Stimulated activated CD4-positive, alpha-beta T cell treated with anti-CD3 and anti-CD28 coated beads, Interleukin-1b, Interleukin-23, amount 100 ng/mL, for 1 hour (primary cell): ENCODE measurements at places on chromosomes 12 and 14.

DNA sequence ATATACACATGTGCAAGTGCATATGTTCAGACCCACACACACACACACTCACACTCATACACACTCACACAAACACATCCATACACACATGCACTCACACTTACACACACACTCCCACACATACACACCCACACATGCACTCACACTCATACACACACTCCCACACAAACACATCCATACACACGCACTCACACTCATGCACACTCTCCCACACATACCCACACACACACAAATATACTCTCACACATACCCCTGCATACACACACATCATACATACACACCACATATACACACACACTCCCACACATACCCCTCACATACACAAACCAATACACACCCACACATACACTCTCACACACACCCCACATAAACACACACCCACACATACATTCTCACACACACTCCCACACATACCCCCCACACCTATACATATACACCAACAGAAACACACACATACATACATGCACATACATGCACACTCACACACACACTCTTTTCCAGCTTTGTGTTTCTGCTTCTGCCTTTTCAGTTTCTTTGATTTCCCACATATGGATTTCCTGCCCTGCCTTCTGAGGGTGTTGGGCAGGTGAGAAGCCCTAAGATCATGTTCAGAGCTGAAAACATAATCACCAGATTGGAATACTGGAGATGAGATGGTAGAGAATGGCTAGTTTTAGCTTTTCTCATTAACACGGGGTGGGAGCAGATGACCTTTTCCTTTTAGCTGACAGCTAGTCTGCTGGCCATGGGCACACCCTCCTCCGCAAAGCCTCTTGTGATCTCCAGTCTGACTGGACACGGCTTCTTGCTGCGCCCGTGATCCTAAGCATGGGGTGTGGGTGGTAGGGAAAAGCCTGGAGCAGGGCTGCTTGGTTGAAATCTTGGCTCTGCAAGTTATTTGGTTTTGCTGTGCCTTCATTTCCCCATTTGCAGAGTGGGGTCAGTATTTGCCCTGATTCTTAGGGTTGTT, 214.0 kb downstream of the CHST11 start:
- DNase-seq: no peak

DNA sequence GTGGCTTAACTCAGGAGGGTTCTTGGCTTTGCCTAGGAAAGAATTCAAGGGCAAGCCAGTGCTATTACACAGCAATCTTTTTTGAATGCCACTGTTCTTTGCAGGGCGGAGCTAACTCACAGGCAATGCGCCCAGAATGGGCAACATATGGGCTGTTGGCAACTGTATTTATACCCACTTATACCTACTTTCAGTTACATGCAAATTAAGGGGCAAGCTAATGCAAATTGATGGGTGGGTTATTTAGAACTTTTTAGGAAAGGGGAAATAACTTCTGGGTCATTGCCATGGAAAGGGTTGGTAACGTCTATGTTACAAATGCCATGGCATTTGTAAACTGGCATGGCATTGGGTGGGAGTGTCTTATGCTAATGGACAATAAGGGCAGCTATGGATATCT, 85.4 kb downstream of the C12orf50 start:
- DNase-seq: no peak

- no peak for DNase-seq
Observed at GRCh38 chr12:105995961-105996431, 142.8 kb downstream of the NUAK1 start.

GRCh38 chr12:51025338-51025835, 797 bp downstream of the SLC11A2 start:
- no peak for DNase-seq

- DNase-seq: no peak
Observed at GRCh38 chr12:5440978-5441377, 9.1 kb downstream of the NTF3 start.

GRCh38 chr12:81500788-81501187, 258.4 kb downstream of the PPFIA2 start:
- DNase-seq: no peak

DNA sequence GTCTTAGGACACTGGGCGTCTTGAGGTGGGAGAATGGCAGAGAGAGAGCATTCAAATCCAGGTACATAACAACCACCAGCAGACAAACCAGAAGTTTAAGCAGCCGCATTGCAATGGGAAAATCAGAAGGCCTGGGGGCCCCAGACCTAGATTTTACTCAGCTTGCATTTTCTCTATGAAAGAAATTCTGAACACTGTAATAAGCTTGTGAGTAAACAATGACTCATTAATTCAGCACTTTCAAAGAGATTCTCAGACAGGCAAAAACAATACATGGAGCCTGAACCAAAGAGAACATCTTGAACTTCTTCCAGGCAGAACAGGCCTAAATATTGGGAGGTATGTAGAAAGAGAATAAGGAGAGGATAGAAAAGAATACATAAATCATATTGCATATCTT, 69.8 kb upstream of the IFNG-AS1 start:
- DNase-seq: no peak

DNA sequence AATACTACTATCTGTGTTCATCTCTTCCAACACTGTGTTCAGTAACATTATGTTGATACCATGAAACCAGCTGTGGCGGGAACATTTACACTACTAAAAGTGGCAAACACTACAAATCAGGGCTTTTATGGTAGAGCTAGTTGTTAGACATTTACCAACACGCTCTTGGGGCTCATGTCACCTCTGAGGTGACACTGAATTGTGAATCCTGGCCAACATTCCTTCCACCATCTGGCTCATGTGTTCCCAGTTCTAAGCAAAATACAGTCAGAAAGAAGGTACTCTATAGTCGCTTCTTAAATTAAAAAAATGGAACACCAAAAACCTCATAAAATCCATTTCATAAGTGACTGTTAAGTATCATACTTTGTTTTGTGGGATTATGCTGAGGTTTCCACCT, 436.6 kb downstream of the FUT8 start:
- no peak for DNase-seq

DNA sequence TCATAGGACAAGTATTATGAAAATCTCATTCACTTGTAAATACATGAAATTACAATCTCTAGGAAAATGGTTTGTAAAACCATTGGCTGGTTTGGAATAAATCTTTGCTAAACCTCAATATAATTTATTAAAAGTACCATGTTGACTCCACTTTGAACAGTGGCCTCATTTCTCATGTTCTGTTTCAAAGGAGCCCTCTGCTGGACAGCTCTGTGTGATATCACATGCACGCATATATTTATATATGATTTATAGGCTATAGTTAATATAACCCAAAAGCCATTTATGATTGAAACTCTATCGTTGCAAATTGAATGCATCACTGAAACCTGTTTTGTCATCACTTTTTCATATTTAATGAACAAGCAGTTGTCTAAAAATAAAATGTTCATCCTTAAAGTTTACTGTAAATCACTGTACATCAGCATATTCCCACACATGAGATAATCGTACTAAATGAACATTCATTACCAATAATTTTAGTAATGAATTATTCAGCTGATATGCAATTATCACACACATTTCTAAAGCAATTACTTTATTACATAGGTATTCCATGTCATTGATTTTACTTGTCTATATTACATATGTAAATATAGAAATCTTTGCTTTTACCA, 493.8 kb downstream of the NPAS3 start:
- DNase-seq: no peak

DNA sequence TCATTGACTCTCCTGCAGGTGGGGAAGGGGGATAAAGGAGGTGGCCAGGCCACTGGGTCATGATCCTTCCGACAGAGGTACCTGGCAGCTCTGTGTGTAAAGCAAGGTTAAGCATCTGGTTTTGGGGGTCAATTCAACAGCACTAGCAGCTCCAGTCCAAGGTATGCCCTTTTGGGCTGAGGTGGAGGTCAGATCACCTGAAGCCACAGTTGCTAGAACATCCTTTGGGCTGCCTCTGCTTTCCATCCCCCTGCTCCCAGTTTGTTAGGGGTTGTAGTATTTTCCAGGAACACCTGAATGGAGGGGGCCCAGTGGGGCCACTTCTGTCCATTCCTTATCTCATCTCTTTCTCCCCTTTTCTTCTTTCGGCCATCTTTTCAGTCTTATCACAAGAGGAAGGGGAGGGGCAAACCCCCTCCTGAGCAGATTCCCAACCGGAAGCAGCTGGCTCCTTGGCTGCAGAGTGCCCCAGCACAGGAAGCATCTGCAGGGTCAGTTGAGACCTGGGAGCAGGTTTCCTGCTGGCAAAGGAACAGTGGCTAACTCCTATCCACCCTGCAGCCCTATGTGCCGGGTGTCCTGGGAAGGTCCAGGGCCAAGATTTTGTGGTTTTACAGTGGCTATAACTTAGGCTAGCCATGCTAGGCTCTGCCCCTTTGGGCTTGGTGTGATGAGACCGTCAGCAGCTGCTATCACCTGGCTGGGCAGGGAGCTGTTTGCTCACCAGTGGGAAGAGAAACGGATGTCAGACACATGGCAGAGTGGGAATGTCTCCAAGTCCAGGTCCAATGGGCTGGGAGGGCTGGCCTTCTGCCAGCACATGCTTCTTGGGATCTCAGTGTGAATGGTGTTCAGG, 40.2 kb downstream of the SH2B3 start:
- DNase-seq: no peak

DNA sequence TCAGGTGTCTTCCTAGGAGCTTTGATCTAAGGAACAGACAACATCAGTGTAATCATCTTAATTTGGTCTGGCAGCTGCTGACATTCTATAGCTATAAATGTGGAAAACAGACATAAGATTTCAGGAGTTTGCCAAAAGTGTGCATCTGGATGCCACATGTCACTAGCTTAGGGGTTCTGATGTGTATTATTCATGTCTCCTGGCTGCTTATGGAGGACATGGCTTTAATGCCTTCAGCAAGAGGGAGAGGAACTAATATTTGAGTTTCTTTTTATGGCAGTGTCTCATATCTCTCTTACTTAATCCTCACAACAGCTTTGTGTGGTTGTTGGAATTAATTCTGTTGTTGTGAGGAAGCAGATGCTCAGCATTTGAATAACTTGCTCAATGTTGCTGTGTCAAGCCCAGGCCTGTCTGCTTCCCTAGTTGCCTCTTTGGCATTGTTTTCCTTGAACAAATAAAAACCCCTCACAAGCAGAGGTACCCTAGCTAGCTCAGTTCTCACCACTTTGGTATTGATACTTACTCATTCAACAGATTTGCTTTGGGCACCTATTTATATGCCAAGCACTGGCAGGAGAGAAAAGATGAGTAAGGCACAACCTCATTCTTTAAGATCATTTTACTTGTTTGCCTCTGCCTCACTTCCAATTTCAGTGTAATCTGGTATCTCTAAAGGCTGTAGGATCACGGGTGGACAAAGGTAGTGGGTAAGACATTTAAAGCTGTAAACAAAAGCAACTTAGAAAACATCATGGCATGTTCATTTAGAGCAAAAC, 39.8 kb upstream of the EID3 start:
- no peak for DNase-seq

DNA sequence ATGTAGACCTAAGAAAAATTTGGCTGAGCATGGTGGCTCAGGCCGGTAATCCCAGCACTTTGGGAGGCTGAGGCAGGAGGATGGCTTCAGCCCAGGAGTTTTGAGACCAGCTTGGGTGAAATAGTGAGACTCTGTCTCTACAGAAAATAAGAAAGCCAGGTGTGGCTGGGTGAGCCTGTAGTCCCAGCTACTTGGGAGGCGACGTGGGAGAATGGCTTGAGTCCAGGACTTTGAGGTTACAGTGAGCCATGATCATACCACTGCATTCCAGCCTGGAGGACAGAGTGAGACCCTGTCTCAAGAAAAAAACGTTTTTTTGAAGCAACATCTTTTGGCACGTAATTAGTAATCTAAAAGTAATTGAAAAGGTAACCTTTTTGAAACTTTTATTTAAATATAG, 70.9 kb downstream of the FERMT2 start:
- DNase-seq: no peak

DNA sequence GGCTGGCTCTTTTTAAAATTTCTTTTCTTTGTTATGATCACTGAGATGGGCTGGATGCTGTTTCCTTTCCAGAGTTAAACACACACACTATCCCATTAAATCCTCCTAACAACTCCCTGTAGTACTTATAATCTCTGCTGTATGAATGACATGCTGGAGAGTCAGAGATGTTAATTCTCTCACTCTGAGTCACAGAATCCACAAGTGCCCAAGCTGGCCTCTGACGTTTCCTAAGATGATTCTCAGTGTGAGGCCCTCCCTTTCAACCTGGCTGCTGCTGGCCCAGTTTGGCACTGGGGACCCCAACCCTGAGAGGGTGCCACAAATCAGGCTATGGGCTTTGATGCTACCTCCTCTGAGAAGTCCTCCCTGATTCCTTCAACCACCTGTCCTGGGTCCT, 5.4 kb downstream of the NOS1 start:
- DNase-seq: no peak

- DNase-seq: no peak
Observed at GRCh38 chr14:76884853-76885276, 58.7 kb downstream of the LRRC74A start.

- DNase-seq: no peak
Observed at GRCh38 chr12:123973552-123974341, 732 bp downstream of the ZNF664 start.

DNA sequence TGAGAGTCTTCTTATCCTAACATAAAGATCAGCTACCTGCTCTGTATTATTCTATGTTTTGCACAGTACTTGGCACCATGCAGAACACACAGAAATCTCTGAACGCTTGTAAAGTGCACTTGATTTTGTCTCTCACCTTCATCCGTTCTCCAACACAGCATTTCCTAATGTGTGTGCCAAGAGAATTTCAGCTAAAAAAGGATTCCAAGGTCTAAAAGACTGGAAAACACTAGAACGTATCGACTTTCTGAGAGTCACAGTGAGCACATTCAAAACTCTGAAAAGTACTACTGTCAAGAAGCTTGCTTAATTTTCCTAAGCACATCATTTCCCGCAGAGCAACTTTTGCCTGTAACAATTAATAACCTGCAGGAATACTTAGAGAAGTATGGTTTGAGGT, 211.1 kb downstream of the ANO2 start:
- no peak for DNase-seq

GRCh38 chr12:32477714-32478113, 78.4 kb downstream of the FGD4 start:
- no peak for DNase-seq

- DNase-seq: no peak
Observed at GRCh38 chr12:68896881-68897540, 36.0 kb downstream of the CPM start.

DNA sequence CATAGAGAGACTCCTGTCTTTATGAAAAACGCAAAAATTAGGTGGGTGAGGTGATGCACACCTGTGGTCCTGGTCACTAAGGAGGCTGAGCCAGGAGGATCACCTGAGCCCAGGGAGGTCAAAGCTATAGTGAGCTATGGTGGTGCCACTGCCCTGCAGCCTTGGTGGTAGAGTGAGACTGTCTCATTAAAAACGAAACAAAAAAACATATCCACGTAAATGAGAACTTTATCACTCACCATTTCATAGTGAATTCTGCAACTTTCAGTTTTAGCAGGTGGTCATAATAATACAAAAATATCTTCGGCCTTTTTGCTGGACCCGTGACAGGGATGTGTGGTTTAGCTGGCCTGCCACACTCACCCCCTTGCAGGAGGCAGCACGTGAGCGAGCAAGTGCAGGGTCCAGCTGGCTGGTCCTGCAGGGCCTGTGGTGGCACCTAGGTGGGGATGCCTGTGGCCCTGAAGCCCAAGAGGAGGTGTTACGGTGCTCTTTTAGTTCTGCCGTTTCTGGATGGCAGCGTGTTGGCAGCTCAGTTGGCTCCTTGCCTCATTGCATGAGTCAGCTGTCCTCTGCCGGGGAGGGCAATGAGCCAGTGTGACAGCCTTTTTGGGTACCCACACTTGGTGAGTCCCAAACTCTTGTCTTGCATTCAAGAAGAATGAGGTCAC, 1330.7 kb upstream of the TMEM132C start:
- no peak for DNase-seq
